Trophoblast cell (in vitro differentiated cells and primary cell): ENCODE measurements at places on chromosomes 6 and 20.
A peak's percentile ranks its signal among the peaks of the same experiment; 100 is the strongest.

- DNase-seq = peak; percentile 74
Measured at GRCh38 chr6:50850223-50851048, 31.8 kb downstream of the TFAP2B start.

DNA sequence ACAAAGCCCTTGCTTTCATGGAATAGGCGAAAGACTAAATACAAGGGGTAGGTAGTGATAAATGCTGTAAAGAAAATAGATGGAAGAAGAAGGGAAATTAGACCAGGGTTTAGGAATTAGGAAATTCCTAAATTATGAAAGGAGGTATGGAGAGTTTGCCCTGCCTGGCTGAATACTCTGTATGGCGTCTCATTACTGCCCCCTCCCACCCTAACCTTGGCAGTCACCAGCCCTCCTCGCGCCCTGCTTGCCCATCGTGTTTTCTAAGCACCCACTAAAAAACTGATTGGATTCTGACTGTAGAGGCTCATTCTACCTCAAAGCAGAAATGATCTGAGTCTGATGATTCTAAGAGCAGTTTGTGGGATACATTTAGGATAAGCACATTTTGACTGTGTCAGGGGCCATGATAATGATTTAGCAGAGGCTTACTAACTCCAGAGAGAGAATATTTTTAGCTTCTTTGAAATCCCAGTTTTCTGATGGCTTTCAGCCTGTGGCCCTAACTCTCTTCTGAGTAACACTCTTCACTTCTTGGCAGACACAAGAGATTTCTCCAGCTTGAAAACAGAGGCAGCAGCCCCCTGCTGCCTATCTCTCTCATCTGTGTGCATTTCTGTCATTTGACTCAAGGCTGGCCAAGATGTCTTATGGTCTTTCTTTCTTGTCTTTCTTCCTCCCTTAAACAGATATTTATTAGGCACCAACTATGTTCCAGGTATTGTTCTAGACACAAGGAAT is 1.4 kb upstream of the CHD6 start:
- DNase-seq = no peak

GRCh38 chr6:53889365-53889764 is 94.6 kb downstream of the LRRC1 start:
- no peak for DNase-seq

- no peak for DNase-seq
Measured at GRCh38 chr20:13042458-13042794, 33.7 kb downstream of the SPTLC3 start.

DNA sequence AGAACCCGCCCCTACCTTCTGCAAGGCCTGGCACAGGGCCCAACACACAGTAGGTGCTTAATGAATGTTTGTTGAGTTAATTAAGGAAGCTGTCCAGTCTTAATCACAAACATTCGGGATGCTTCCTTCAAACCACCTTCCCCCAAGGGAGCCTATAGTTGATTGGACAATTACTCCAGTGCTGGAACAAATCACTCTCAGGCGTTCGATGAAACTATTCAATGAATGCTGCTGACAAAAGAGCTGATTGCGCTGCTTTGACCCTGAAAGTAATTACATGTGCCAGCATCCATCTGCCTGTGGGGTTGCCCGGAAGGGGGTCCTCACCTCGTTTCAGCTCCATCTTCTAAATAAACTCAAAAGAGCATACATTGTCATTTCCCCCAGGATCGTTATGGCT is 112.0 kb upstream of the SRSF6 start:
- no peak for DNase-seq

DNA sequence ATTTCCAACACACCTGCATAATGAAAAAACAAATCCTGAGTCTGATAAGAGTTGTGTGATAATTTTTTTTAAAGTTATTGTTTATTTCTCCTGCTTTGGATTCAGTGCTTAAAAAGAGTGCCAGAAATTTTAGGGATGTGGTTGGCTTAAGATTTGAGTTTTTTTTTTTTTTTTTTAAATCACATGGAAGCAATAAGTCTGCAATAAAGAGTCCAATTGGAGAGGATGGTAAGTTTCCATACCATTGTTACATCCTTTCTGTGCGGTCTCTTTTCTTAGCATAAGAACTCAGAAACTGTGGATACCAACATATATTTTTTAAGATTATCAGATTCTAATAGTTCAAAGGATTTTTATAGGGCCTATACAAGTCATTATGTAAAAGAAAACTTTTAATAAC is 171.0 kb downstream of the BCKDHB start:
- no peak for DNase-seq

- DNase-seq = no peak
Measured at GRCh38 chr20:32966881-32967781, 37.1 kb downstream of the SUN5 start.

DNA sequence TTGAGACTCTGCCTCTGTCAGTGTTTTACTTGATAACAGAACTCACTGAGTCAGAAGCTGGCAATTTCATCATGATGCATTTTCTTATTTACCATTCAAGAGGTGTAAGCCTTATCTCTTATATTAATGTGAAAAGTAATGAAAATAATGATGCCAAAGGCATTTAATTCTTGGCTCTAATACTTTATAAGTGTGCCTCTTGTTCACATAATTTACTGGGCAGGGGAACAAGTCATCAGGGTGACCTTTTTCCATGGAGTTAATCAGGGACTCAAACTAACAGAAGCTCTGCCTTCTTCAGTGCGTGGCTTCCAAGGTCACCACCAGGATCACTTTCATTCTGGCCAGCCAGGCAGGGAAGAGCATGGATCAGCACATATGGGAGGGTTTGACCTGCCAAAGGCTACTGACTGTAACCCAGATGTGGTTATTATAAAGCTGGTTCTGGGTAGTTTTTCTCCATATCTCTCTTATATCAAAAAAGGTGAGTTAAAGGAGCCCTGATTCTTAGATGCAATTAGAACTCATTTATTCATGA is 5.2 kb upstream of the PLCB1 start:
- DNase-seq = no peak

DNA sequence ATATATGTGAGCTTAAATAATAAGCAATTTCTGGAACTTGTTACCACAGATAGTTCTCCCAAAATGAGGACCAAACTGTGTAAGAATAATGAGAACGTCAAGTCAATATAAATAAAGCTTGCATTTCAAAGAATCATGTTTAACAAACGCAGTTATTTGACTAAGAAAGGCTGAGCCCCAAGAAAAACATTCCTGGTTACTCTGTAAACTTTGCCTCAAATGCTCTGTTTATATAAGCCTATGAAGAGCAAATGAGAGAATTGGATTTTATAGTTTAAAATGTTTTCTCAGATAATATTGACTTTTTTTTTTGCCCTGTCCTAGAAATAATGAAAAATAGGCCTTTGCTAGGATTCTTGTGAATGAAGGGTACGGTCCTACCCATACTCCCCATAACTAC is 81.3 kb downstream of the C6orf52 start:
- DNase-seq = no peak

- DNase-seq = no peak
Measured at GRCh38 chr6:160110586-160111123, 11.0 kb upstream of the SLC22A1 start.

- no peak for DNase-seq
Measured at GRCh38 chr6:141526985-141527384, 605.7 kb upstream of the GJE1 start.

DNA sequence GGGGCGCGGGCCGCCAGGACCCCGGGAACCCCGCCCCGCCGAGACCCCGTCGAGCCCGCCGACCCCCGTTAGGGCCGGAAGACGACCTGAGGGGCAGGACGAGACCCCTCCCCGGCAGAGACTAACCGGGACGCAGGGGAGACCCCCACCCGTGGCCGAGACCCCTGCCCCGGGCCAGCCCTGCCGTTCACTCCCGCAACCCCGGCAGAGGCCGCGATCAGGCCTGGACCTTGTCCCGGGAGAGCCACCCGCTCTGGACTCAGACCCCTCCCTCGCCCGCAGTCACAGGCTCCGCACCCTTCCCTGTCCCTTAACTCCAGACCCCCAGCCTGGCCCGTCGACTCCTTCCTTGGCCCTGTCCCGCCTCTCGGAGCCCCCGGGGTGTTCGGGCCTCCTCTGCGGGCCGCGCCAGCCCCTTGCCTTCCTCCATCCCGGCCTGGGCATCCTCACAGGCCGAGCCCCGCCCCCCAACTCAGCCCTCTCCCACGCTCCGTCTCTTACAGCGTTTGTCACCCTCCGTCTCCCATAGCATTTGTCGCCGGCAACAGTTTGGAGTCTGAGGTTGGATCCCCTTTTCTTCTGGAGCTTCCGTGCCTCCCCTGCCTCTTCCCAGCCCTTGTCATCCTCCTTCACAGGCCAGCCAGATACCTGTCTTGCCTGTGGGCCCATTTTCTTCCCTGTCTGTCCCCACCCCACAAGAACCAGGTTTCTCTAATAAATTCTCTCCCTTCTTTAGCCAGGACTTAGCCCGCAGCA is 569 bp downstream of the TCEA2 start:
- no peak for DNase-seq

DNA sequence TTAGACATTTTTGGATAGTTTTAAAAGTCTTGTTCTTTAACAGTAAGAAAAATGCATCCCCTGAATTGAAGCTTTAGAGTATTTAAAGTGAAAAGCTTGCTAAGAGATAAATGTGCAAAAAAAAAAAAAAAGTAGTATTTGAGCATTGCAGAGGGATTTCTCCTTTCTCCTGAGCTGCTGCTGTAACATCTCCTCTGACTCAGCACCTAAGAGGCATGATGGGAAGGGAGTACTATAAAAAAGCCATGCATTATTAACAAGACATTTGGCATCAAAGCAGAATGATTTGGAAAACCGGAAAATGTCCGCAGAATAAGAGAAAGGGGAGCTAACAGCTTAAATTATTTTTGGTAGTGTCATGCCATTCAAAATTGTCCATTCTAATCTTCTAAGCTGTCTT is 27.9 kb downstream of the B4GALT5 start:
- no peak for DNase-seq

DNA sequence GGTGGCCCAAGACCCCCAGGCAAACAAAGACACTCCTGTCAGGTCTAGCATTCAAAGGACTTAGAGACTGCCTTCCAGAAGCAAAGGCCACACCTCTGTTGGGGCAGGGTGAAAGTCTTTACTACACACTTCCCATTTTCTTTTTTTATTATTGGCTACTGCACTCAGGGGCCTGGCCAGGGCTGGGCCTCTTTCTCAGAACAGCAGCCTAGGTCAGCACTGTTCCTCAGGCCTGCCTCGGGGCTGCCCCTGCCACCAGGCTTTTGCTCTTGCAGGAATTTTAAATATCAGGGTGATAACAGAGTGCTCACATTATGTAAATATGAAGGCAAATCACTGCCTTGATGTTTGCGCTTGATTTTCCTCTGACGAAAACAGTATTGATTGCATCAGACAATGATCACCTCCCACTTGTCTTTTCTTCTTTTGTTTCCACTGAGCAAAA is 18.5 kb downstream of the GSTA4 start:
- DNase-seq = peak; percentile 65

DNA sequence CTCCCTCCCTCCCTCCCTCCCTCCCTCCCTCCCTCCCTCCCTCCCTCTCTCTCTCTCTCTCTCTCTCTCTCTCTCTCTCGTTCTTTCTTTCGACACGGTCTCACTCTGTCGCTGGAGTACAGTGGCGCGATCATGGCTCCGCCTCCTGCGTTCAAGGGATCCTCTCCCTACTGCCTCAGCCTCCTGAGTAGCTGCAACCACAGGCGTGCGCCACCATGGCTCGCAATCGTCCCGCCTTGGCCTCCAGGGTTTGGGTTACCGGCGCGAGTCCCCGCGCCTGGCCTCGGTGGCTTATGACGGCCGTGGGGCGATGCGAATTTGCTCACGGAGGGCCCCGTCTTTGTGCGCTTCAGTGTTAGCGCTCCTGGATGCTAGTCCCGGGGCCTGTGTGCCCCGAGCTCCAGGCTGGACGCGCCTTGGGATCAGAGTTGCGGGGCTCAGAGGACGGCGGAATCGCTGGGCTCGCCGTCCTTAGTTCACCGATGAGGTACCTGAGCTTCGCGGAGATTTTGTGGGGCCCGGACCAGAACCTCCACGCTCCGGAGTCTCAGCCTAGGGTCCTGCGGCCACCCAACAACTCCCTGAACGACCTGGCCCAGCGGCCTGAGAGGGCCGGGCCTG is 45.2 kb downstream of the MCUR1 start:
- DNase-seq = peak; percentile 50

- peak; percentile 63 for DNase-seq
Measured at GRCh38 chr20:59948828-59949720, 8.9 kb downstream of the FAM217B start.

DNA sequence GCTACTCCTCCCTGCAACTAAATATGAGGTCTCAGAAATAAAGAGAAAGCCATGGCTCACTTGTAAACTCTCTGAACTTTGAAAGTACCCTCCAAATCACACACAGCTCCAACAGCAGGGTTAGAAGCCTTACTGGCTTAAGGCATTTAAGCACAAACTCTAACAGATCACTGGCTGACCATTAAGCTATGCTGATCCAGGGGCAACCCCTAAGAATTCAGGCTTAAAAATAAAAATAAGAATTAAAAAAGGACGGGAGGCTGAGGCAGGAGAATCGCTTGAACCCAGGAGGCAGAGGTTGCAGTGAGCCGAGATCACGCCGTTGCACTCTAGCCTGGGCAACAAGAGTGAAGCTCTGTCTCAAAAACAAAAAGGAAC is 21.8 kb downstream of the HLA-E start:
- DNase-seq = no peak

DNA sequence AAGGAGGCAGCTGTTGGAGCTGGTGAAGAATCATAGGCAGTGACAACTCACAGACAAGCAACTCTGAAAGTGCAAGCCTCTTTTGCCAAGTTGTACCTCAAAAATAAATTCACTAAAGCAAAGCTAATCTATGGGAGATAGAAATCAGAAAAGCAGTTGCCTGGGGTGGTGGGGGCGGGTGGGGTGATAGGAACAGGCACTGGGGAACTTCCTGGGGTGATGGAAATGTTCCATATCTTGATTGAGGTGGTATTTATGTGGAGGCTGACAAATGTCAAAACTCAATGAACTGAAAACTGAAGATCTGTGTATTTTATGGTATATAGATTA is 52.4 kb downstream of the ATP9A start:
- no peak for DNase-seq

DNA sequence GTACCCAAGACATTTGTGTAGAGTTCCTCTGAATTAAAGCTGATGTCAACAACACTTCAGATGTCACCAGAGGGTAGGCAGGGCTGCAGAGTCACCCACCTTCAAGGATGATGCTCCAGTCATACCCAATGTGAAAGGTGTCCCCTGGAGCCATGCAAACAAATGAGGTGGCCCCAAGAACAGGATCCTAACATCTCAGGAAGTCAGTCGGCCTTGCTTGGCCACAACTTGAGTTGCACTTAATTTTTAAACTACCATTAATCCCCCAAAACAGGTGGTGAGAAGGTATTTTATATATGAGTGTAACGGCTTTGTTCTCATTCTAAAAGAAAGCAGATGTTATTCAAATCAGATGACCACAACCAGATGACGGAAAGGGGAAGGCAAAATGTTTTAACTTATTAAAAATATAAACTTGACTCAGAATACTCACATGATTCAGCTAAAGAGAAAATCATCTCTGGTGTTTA is 21.1 kb upstream of the SERPINB1 start:
- no peak for DNase-seq

GRCh38 chr20:17871181-17871580 is 97.4 kb downstream of the SNX5 start:
- no peak for DNase-seq

GRCh38 chr20:35776513-35777101 is 4.8 kb downstream of the PHF20 start:
- peak; percentile 64 for DNase-seq
